ENCODE measurements at places on chromosomes 7 and 10.

DNA sequence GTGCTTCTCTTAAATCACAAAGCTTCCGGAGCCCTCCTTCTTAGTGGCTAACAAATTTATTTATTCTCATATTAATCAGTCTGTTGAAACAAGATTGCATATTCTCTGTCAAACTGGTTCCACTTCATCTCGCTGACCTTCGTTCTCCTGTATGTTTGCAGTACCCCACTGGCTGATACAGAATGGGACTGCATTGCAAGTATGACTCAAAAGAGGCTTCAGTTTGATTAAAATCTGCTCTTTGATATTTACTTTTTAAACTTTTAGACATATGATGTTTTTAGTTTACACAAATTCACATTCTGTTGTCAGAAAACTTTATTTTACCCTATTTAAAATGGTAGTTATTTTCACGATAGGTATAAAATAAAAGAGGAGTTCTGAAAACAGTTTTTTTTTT, 14.3 kb upstream of the ARHGAP12 start:
- DNase-seq: no peak

GRCh38 chr10:122148876-122149560, 122.1 kb upstream of the BTBD16 start:
- DNase-seq: no peak

- DNase-seq: no peak
Observed at GRCh38 chr7:127392566-127393367, at the start of gene ZNF800. TSS of gene ZNF800 (minus strand) at chr7:127392708. CDS start at chr7:127391557, 1,151 bp downstream.

DNA sequence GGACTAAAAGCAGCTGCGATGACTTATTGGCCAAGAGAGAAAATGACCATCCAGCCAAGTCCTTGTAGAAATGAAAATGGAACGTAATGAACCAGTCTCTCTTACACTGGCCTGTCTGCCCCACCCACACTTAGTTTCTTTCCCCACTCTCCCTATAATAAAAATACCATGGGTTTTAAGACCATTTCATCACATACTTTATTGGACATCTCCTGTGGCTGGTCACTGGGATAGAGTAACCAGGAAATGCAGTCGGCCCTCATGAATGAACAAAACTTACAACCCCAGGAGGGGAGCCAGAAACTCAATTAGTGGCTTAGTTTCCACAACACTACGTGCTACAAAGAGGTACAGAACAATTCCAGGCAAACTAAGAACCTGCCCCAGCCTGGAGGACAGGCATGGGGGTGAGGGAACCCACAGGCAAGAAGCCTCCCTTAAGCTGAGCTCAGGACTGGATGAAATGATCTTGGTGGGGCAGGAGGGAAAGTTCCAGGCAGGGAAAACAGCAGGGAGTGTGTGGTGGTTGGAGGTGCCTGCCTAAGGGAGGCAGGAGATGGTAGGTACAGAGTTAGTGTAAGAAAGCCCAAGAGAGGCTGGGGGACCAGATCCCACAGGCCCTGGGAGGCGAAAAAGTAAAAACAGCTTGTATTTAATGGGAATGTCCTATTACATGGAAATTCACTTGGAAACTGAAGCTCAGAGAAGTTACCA, 29.6 kb downstream of the MKI67 start:
- DNase-seq: no peak

GRCh38 chr10:103045961-103046360, 127.9 kb downstream of the CNNM2 start:
- DNase-seq: no peak

- no peak for DNase-seq
Observed at GRCh38 chr10:24394461-24395190, 185.7 kb downstream of the KIAA1217 start.

GRCh38 chr7:44463169-44463808, 27.2 kb downstream of the NUDCD3 start:
- no peak for DNase-seq

- DNase-seq: no peak
Observed at GRCh38 chr7:135666846-135667245, 4.5 kb downstream of the STMP1 start.

DNA sequence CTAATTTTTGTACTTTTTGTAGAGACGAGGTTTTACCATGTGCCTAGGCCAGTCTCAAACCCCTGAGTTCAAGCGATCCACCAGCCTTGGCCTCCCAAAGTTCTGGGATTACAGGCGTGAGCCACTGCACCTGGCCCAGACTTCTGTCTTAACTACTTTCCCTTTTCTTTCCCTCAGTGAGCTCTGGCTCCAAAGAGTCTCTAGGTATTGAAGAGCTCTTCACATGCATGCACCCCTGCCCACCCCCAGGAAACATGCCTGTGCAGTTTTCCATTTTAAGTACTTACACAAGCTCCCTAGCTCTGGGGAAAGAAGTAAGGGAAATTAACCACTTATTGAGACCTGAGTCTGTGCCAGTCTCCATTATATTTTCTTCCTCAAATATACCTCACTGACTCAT, 2.0 kb downstream of the MYOZ1 start:
- no peak for DNase-seq

DNA sequence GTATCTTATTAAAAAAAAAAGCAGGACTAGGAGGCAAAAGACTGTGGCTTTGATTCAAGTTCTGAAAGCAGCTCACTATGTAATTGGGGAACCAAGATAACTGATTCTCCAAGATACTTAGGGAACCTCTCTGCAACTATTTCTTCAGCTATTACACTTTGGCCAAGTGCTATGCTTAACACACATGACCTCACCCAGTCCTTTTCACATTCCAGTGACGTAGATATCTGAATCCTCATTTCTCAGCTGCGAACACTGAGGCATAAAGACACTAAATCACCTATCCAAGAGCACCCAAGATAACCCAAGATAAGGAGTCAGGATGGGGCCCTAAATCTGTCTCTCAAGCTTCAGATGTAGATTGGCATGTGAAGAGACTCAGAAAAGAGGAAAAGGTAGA, 133.6 kb downstream of the GLI3 start:
- no peak for DNase-seq
